Thyroid gland (tissue), 4 donors: ENCODE measurements at places on chromosomes 7 and 10. TPM values are rescaled to one million over a fixed set of nuclear protein-coding genes. Genes with fewer than 3 reads are reported as not detected.

DNA sequence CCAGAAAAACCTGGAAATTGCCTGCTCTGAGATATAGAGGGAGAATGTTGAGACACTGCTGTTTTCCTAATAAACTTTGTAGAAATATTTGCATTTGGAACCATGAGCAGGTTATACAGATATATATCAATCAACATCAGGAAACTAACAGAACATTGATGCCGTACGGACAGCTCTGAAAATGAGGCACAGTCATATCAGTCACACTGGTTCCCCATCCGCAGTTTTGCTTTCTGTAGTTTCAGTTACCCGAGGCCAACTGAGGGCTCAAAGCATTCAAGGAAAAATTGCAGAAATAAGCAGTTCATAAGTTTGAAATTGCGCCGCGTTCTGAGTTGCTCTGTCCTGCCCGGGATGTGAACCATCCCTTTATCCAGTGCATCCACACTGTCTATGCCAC lies 137.9 kb downstream of the KLF6 start:
- no peaks in the 10 kb centered on the region for H3K4me1 ChIP-seq
- no peak for DNase-seq
- no peak overlapping the region for H3K27ac ChIP-seq

GRCh38 chr7:111392294-111392693 lies 170.0 kb downstream of the IMMP2L start:
- no peak for DNase-seq
- H3K36me3 ChIP-seq, result no peaks in the 10 kb centered on the region
- H3K4me3 ChIP-seq, result no peak overlapping the region
- H3K4me1 ChIP-seq, result no peaks in the 10 kb centered on the region
- H3K27ac ChIP-seq, result no peak overlapping the region

- H3K27ac ChIP-seq, result no peak overlapping the region
- H3K4me3 ChIP-seq, result no peak overlapping the region
- no peaks in the 10 kb centered on the region for H3K27me3 ChIP-seq
- no peaks in the 10 kb centered on the region for H3K36me3 ChIP-seq
These were observed 214.5 kb downstream of the DIP2C start for GRCh38 chr10:474946-475345.

The SLC39A12 gene
- not detected for total RNA-seq

GRCh38 chr10:112583236-112583939 lies 136.4 kb downstream of the VTI1A start:
- H3K27ac ChIP-seq, result no peak overlapping the region
- H3K36me3 ChIP-seq, result no peaks in the 10 kb centered on the region
- no peak for DNase-seq
- H3K4me1 ChIP-seq, result no peaks in the 10 kb centered on the region

DNA sequence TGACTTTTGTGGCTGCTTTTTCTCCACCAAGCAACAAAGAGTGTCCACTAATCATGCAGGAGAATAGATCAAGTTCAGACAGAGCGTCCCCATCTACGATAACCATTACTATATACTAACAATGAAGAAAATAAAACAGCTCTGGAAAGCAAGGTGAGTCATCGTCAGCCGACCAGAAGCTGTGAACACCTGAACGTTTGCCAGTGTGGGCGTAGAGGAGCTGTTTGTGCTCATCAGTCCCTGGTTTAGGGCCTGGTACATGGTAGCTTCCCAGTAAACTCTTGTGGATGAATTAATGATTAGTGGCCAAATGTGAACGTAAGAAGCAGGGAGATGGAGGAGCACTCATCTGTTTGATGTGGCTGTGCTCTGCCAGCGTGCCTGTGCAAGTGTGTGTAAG lies 180.7 kb downstream of the EVX1 start:
- no peaks in the 10 kb centered on the region for H3K36me3 ChIP-seq
- no peak overlapping the region for H3K4me3 ChIP-seq
- H3K27me3 ChIP-seq, result no peaks in the 10 kb centered on the region
- no peaks in the 10 kb centered on the region for H3K4me1 ChIP-seq
- no peak overlapping the region for H3K27ac ChIP-seq

DNA sequence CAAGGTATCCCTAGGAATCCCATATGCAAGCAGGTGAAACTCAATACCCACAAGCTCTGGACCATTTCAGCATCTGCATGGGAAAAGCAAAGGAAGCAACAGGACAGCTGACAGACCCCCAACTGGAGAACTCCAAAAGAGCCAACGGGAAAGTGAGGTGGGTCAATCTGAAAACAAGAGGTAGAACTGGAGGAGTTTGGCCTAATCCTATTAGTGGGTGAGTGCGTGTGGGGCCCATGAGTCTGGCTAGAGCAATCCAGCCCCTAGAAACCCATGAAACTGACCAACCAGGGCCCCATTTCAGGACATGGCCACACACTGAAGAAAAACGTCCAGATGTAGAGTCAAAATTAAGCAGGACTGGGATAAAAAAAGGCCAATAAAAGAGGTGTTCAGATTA lies 26.6 kb upstream of the WNT8B start:
- no peaks in the 10 kb centered on the region for H3K36me3 ChIP-seq
- no peaks in the 10 kb centered on the region for H3K27me3 ChIP-seq

GRCh38 chr7:8217200-8218068 lies 44.5 kb downstream of the ICA1 start:
- DNase-seq, result no peak
- H3K4me3 ChIP-seq, result no peak overlapping the region
- no peaks in the 10 kb centered on the region for H3K36me3 ChIP-seq
- H3K27ac ChIP-seq, result no peak overlapping the region
- peaks cover 26% of the 10 kb centered on the region for H3K4me1 ChIP-seq

- DNase-seq, result no peak
- H3K36me3 ChIP-seq, result no peaks in the 10 kb centered on the region
- no peak overlapping the region for H3K4me3 ChIP-seq
These were observed 78.3 kb upstream of the SLC26A5 start for GRCh38 chr7:103524042-103524907.

DNA sequence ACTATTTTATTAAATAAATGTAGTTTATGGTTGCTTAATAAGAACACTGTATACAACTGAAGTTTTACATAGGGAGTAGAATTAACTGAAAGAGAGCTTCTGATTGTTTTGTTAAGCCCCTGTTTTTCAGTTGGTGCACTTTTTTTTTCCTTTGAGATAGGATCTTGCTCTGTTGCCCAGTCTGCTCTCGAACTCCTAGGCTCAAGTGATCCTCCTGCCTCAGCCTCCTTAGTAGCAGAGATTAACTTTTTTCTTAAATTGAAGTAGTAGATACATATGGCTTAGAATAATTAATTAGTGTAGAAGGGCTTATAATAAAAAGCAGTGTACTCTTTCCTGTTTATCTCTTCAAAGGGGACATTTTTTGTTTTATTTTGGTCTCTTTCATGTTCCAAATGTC lies 11.2 kb downstream of the SDHAF3 start:
- H3K4me1 ChIP-seq, result no peaks in the 10 kb centered on the region
- no peak overlapping the region for H3K27ac ChIP-seq
- no peak overlapping the region for H3K4me3 ChIP-seq
- DNase-seq, result no peak

The OR9A2 gene
- not detected for total RNA-seq

GRCh38 chr10:11793762-11794479 lies 29.2 kb upstream of the PROSER2 start:
- no peaks in the 10 kb centered on the region for H3K27me3 ChIP-seq
- no peak overlapping the region for H3K27ac ChIP-seq
- H3K4me1 ChIP-seq, result no peaks in the 10 kb centered on the region
- DNase-seq, result no peak

DNA sequence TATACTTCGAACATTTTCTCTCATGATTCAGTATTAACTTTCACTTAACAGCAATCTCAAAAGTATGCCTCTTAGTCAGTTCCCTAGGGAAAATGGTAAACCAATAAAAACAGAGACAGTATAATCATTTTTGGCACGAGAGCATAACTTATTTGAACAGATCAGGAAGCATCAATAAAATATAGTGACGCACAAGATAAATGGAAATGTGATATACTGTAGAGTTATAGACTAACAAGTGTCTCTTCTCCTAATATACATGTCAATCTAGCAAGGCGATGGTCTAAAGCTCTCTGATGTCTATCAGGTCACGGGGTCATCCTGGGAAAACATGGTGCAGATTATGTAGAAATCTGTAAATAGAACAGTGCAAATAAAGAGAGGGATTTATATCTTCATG lies 131.6 kb downstream of the HGF start:
- H3K27me3 ChIP-seq, result no peaks in the 10 kb centered on the region

The OLAH gene
- total RNA-seq, result not detected

DNA sequence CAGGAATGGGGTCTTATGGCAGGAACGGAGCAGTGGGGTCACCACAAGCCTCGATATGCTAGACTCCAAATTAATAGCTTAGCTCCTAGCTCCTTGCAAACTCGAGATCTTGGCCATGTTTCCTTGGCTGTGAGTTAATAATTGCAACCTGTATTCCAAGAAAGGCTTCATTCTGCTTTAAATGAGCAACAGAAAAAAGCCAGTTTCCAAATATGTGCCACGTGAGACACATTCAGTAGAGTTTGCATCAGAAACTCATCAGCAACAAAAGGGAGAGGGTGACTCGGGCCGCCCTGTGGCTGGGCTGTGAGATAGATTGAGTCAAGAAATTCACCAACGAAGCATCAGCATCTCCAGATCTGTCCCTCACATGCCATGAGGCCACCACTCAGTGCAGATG lies 112.0 kb downstream of the NPTX2 start:
- H3K27me3 ChIP-seq, result no peaks in the 10 kb centered on the region
- H3K4me1 ChIP-seq, result no peaks in the 10 kb centered on the region
- DNase-seq, result no peak
- no peak overlapping the region for H3K27ac ChIP-seq

The LRRC4 gene
- total RNA-seq, result 3.7 TPM

DNA sequence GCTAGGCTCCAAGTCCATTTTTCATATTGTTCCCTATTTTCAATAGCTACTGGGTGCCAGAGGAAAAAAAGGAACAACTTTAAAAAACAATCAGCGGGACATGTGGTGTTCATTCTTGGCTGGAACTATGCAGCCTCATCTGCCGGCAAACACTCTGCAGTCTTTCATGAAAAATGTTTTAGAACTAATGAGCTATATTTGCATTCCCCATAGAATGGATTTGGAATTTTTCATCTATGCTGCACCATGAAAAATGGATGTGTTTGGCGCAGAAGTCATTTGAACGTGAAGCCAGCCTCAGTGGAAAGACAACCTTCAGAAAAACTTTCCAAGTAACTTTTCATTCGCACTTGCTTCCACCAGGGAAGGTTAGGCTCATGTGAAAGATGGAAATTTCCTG lies 270.5 kb downstream of the SKAP2 start:
- no peak for DNase-seq
- no peaks in the 10 kb centered on the region for H3K27me3 ChIP-seq
- no peak overlapping the region for H3K27ac ChIP-seq
- no peaks in the 10 kb centered on the region for H3K4me1 ChIP-seq
- no peak overlapping the region for H3K4me3 ChIP-seq

DNA sequence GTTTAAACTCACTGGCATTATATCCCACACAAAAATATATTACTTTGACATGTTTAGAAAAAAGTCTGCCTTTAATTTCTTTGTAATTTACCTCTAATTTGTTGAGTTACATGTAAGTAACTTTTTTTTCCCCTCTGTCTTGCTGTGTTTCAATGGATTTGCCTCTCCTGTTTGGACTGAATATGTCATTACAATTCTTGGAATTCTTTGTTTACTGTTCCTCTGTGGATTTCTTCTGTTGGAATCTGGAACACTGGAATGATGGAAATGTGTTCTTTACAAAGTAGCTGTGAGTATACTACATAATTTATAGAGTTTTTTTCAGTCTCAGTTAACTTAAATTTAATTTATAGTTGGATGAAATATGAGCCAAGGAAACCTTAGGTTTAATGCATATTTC lies 30.4 kb downstream of the SEPTIN7 start:
- DNase-seq, result no peak
- H3K36me3 ChIP-seq, result no peaks in the 10 kb centered on the region
- H3K27ac ChIP-seq, result no peak overlapping the region
- H3K4me3 ChIP-seq, result no peak overlapping the region
- peaks cover 21% of the 10 kb centered on the region for H3K4me1 ChIP-seq

- no peak overlapping the region for H3K27ac ChIP-seq
- DNase-seq, result no peak
- no peaks in the 10 kb centered on the region for H3K4me1 ChIP-seq
- H3K36me3 ChIP-seq, result no peaks in the 10 kb centered on the region
- no peak overlapping the region for H3K4me3 ChIP-seq
These were observed 349.8 kb downstream of the PTPRN2 start for GRCh38 chr7:158237672-158238335.

DNA sequence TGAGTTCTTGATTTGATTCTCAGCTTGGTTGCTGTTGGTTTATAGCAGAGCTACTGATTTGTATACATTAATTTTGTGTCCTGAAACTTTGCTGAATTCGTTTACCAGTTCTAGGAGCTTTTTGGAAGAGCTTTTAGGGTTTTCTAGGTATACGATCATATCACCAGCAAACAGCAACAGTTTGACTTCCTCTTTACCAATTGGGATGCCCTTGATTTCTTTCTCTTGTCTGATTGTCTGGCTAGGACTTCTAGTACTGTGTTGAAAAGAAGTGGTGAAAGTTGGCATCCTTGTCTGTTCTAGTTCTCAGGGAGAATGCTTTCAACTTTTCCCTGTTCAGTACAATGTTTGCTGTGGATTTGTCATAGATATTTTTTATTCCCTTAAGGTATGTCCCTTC lies 86.2 kb downstream of the PLXDC2 start:
- no peak overlapping the region for H3K4me3 ChIP-seq
- DNase-seq, result no peak
- H3K27ac ChIP-seq, result no peak overlapping the region
- no peaks in the 10 kb centered on the region for H3K27me3 ChIP-seq
- H3K4me1 ChIP-seq, result no peaks in the 10 kb centered on the region

DNA sequence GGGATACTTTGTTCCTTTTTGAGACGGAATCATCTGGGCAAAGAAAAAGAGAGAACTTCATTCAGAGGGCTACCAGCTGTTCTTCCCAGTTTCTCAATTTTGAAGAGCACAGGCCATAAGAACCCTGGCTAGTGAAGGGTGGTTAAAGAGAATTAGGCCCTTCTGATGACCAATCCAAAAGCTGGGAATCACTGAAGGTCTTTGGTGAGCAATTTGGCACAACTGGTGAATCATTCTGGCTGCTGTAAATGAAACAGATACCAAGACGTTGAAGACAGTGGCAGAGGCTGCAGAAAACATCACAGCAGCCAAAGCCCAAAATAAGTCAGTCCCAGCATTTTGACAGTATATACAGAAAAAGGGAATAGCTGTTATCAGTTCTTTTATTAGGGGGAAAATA lies 5.1 kb downstream of the RAPGEF5 start:
- H3K36me3 ChIP-seq, result no peaks in the 10 kb centered on the region
- no peak for DNase-seq
- no peaks in the 10 kb centered on the region for H3K4me1 ChIP-seq

DNA sequence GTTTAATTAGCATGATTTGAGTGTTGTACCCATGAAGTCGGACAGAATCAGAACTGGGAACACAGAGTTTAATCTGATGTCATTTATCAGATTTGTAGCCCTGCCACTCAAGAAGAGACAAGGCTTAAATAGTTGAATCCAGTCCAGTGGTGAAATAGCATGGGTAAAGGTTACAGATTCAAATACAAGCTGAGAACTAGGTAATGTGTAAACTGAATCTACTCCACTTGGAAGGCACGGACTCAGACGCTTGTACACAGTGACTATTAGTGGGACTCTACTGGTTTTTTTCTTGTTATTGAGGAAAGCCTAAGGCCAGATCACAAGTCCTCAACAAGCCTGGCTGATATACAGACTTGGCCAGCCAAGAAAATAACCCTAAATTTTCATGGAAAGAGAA lies 142.9 kb downstream of the CTTNBP2 start:
- H3K4me1 ChIP-seq, result no peaks in the 10 kb centered on the region
- no peaks in the 10 kb centered on the region for H3K27me3 ChIP-seq
- H3K4me3 ChIP-seq, result no peak overlapping the region
- DNase-seq, result no peak
